Stimulated activated CD8-positive, alpha-beta memory T cell treated with anti-CD3 and anti-CD28 coated beads, Interleukin-4, amount 100 ng/mL, for 1 hour (primary cell): ENCODE measurements at places on chromosomes 1 and 21.

DNA sequence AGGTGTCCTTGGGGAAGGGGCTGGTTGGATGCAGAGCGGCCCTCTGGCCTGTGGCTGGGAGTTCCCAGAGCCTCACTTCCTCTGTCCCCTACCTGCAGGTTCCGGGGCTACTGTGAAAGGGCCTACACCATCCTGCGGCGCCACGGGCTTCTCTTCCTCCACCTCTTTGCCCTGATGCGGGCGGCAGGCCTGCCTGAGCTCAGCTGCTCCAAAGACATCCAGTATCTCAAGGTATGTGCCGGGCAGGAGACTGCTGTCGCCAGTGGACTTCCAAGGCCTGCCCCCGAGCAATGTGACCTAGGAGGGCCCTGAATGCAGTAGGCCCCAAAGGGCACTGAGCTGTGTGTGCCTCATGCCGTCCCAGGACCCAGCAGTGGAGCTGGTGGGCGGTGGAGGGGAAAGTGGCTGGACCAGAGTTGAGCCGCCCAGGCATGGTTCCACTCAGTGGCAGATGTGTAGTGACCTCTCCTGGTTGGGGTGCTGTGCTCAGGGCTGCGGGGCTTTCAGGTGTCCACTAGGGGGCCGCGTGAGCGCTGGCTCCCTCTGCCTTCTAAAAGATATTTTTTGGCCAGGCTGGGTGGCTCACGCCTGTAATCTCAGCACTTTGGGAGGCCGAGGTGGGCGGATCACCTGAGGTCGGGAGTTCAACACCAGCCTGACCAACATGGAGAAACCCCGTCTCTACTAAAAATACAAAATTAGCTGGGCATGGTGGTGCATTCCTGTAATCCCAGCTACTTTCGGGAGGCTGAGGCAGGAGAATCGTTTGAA lies 73.4 kb downstream of the PIK3CD start:
- DNase-seq = no peak

DNA sequence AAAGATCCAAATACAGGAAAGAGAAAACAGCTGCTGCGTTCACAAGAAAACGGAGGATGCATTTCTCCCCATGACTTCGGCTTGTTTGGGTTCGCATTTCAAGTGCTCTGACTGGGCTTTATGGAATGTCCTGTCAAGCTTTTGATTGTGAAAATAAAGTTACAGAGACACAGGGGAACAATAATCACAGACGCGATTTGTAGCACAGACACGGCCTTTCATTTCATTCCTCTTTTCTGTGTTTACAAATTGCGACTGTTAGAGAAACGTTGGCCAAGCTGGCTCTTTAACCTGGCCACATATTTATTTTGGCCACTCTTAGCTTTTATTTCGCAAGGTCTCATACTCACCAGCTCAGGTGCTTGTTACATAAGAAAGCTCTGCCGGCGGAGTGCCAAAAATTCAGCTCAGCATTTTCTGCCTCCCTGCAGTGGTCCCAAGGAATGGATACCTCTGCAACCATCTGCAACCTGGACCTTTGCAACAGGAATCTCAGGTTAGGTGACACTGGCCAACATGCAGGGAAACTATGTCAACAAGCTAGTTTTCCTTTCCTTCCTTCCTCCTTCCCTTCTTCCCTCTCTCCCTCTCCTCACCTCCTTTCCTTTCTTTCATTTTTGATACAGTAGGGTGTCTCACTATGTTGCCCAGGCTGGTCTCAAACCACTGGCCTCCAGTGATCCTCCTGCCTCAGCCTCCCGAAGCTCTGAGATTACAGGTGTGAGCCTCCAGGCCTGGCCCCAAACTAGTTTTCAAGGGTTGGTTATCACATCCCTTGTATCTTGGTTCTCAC lies 58.2 kb upstream of the SLC45A1 start:
- DNase-seq = no peak

GRCh38 chr21:44759628-44760285 lies 41.9 kb downstream of the UBE2G2 start:
- no peak for DNase-seq

- DNase-seq = no peak
These were observed 758 bp downstream of the TATDN3 start for GRCh38 chr1:212792396-212792908.

DNA sequence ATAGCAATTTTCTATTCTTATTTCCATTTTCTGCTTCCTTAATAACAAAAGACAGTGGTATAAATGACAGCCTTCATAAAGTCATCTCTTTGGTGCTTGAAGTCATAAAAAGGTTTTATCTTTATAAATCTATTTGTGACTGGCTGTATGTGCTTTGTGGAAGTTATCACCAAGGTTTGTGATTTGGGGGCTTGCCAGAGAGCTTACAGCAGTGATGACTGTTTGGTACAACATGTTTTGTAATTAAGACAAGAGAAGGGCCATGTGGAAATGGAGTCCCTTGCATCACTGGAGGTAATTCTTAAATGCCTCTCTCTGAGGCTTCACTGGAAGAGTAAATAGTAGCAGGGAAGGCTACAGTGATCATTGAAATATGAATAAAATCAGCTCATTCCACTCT lies 2.7 kb downstream of the SLC35F3 start:
- no peak for DNase-seq
